NCI-H524 (cell line): ENCODE measurements at places on chromosomes 2 and 18.

DNA sequence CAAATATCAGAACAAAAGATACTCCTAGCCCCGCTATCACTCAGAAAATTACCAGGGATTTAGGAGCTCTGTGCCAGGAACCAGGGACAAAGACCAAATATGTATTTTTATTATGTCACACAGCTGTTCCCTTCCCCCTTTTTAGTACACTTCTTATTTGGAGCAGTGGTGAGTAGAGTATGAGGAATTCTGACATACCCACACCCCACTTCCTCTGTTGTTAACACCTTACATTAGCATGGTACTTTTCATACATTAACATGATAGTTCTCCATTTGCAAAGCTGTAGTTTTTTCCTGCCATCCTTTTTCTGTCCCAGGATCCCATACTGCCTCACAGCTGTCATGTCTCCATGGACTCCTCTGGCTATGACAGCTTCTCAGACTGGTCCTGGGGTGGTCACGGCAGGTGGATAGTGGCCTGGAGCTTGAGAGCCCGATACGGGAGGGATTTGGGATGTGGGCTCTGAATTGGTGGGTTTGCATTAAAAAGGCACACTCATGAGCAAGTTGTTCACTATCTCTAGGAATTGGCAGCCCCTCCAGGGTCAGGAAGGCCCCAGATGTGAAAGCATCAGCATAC is 100.2 kb downstream of the SH3RF3 start:
- DNase-seq, result no peak

DNA sequence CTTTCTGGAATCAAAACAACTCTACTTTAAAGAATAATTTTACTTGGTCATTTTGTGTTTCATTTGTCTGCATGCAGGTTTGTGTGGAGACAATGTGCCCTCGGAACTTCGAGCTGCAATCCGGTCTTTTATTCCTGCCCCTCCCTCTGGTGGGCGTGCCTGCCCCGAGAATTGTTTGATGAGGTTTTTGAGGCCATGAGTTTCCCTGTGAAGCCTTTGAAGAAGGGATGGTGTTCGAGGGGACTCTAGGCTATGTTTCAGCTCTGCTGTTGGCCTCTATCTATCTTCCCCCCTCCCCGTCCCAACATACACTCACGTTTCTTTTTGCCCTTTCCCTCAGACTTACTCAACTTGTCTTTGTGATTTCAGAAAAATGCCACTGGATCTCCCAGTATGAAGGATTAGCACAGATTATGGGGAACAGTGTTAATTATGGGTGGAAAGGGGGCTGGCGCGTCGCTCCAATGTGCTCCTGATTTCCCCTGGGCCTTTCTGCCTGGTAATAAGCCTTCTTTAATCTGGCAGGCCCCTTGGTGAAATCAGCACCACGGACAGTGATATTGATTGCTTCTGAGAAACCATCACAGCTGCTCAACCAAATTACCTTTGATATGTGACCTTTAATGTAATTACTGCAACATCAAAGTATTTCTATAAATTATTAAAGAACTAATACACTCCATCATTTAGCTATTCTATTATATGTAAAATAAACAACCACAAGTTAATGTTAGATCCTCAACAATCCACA is 82.2 kb downstream of the CELF4 start:
- DNase-seq, result peak; percentile 18

GRCh38 chr18:28039078-28039477 is 137.9 kb downstream of the CDH2 start:
- DNase-seq, result no peak

DNA sequence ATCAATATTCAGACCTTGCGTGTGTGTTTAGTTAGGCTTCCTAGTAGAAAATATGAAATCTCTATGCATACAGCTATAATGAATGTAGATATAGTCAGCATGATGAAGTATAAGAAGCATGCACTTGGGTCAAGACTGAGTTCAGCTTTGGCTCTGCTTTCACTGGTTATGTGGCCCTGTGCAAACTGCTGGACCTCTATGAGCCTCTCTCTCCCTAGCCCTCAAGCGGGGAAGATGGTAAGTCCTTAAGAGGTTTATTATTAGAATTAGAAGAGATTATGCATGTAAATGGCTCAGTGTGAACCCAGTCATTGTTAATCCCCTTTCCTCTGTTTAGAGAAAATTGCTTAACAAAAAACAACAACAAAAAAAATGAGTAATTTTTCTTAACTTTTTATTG is 178.8 kb upstream of the NXPH2 start:
- DNase-seq, result peak; percentile 23
